ENCODE measurements at places on chromosomes 1 and 21. TPM values are rescaled to one million over a fixed set of nuclear protein-coding genes. Genes with fewer than 3 reads are reported as not detected.

The FCRL5 gene
- 5.2 TPM for total RNA-seq

The KRTAP21-2 gene
- total RNA-seq: not detected

The RNU1-2 gene
- total RNA-seq: under 0.01 TPM

The TMEM51 gene
- 1.6 TPM for total RNA-seq

The MCOLN3 gene
- 3.2 TPM for total RNA-seq

The GSTM5 gene
- total RNA-seq: 3.6 TPM

The KMO gene
- total RNA-seq: 4.3 TPM

The SYDE2 gene
- total RNA-seq: 15.4 TPM

The NTRK1 gene
- 0.73 TPM for total RNA-seq

The RPS6KA1 gene
- 43.0 TPM for total RNA-seq

The GBP1 gene
- 29.5 TPM for total RNA-seq

The CA14 gene
- not detected for total RNA-seq

The EEIG2 gene
- total RNA-seq: 31.3 TPM

The KCND3 gene
- total RNA-seq: 10.2 TPM

The CC2D1B gene
- total RNA-seq: 33.1 TPM

The ZDHHC18 gene
- total RNA-seq: 16.4 TPM

The SLX9 gene
- total RNA-seq: 17.0 TPM

All from breast epithelium (tissue), 4 donors.